ENCODE measurements at places on chromosomes 1 and 21.
A peak's percentile ranks its signal among the peaks of the same experiment; 100 is the strongest.

DNA sequence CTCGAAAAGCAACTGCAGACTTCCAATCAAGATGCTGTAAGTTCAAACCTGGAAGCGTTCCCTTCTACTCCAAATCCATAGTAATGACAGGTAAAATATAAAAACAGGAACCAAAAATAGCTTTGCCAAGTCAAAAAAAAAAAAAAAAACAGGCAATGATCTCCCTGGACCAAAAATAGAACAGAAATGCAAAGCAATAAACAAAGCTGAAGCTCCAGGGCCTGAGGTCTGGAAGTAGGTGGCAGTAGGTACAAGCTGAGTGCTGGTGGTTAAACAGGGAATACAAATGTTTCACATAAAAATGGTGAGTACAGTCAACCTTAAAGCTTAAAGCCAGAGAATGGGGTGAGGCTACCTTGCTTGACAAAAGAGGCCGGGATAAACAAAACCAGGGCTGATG is 610.8 kb downstream of the SMYD3 start:
- DNase-seq: no peak

- DNase-seq: no peak
Measured at GRCh38 chr1:30889511-30889910, 19.0 kb downstream of the SDC3 start.

DNA sequence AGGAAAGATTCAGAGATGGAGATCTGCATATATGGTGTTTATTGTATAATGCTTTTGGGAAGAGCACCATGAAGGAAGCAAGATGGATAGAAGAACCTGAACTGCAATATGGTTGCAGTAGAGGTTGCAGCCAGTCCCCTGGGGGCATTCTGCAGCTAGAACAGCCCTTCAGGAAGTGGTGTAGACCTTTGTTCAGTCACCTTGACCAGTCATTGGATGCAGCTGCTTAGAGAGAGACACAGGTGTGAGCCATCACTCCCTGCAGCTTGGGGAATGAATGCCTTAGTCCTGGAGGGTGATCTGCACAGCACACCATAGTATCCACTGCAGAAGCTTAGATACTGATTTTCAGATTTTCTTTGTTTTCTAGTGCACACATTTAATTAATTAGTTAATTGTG is 42.3 kb downstream of the NEK7 start:
- DNase-seq: peak; percentile 44

DNA sequence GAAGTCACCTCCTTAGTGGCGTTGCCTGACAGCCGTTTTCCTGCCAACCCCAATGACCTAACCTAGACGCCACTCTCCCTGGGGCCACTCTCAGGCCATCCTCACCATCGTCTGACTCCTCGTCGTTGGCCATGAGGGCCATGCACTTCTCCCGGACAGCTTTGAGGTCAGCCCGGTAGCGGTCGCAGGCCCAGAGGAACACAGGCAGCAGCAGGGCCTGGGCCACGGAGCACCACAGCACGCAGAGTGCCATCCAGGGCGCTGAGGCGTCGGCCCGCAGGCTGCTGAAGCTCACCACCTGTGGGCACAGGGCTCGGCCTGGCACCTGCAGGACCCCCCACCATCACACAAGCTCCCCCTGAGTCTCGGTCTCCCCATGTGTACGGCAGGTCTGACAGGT is 7.3 kb downstream of the HES3 start:
- DNase-seq: no peak

- DNase-seq: no peak
Measured at GRCh38 chr1:52281518-52281917, 84.5 kb downstream of the CC2D1B start.

DNA sequence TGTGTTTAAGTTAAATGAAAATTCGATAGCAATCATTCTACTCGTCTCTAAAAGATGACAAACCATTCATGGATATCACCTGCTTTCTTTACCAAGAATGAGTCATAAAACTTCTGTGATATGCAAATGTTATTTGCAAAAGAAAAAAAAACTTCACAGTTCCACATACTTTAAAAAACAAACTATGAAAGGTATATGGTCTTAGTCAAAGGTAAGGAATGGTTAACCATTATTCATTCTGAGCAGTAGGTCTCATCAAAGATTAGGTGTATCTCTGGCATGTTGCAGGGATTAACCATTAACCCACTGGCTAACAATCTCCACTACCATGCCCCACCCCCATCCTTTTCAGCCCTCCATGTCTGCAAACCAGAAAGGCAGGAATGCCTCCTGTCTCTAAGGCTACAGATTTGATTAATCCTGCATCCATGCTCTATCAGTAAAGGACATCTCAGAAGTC is 44.4 kb downstream of the PTPN14 start:
- no peak for DNase-seq

DNA sequence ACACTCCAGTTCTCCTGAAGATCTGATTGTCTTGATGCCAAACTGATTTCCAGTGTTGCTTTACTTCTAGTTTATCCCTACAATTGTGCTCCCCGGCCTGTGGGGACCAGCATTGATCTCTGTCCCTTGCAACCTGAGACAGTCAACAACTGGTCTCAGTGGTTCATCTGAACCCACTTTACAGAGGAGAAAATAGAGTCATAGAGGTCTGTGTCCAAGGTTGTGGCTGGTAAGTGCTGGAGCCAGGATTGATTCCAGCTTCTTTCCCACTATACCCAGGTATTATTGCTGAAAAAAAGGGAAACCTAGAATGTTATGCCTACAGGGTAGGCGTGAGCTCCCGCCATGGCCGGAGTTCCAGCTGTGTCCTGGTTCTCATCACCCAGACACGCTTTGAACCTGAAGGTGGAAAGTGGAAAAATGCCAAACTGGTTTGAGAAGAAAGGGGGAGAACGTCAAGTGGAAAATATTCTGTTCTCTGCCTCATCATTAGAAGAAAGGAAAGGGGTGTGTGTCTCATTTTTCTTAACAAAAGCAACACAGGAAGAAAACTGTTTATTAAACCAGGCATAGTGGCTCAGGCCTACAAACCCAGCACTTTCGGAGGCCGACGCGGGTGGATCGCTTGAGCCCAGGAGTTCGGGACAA is 60.7 kb upstream of the ITPKB start:
- DNase-seq: no peak

GRCh38 chr1:206925106-206925736 is 3.5 kb upstream of the FCMR start:
- peak; percentile 97 for DNase-seq

DNA sequence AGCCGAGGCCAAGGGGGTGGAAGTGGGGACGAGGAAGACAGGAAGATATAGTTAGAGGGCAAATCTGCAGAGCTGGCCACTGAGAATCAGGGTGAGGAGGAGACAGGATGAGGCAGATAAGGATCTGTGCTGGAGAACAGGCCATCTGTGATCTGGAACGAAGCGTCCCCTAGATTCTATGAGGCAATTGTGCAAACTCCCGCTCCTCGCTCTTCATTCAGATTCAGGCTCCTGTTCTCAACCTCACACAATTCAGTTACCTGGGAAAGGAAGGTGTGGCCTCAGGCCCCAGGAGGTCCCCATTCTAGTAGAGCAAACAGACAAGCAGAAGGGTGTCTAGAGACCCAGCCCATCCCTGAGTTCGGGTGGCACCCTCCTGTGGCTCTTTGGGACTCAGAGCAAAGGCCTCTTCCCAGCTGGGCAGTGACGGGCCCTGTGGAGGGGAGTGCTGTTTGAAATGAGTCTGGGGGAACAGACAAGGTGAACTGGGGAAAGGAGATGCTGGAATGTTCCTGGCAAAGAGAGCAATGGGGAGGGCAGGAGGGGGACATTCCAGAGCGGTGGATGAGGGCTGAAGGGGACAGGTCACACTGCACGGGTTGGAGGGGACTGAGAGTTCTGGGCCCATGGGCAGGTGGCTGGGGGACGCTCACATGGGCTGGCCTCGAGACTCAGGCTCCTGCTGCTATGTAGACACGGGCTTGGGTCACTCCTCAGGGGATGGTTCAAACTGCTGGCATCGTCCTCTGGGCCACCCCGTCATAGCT is 39.9 kb upstream of the AJAP1 start:
- no peak for DNase-seq

DNA sequence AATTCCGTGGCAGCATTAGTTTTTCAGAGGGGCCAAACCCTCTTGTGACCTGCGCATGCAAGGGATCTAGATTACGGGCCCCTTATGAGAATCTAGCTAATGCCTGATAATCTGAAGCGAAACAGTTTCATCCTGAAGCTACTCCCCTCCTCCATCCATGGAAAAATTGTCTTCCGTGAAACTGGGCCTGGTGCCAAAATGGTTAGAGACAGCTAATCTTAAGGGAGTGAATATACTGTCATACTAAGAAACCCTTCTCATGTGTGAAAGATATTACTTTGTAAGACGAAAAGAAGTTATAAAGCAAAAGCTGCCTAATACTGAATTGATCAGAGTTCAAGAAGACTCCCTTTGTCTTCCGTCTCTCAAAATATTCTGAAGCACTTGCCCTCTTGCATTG is 166.3 kb downstream of the DUSP10 start:
- DNase-seq: no peak

- DNase-seq: no peak
Measured at GRCh38 chr1:112423207-112423606, 27.2 kb downstream of the CTTNBP2NL start.

DNA sequence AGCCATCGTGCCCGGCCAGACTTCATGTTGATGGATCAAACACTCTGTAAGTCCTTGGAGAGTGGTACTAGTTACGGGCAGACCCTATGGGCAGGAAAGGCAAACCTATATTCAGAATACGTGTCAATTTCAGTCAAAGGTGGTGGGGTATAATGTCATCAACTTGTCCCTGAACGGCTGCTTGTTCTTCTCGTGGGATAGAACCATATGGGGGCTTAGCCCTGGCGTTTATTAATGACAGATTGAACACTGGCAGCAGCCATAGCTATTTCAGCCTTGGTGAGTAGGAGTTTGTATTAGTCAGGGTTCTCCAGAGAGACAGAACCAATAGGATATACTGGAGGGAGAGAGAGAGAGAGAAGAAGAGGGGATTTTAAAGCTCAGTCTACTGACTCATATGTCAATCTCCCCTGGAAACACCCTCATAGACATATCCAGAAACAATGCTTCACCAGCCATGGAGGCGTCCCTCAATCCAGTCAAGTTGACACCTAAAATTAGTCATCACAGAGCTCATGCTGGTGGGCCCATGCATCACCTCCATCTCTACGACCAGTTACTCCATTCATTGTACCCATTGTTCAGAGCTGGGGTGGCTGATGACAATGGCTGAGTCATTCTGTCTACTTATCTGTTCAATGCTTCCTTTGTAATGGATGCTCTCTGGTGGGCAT is 16.1 kb upstream of the AQP10 start:
- peak; percentile 74 for DNase-seq

GRCh38 chr1:31383967-31384366 is 11.1 kb upstream of the FABP3 start:
- no peak for DNase-seq

- peak; percentile 83 for DNase-seq
Measured at GRCh38 chr1:21022279-21023040, 154.2 kb downstream of the EIF4G3 start.

- peak; percentile 75 for DNase-seq
Measured at GRCh38 chr1:70685300-70686286, 274.5 kb downstream of the CTH start.

- DNase-seq: peak; percentile 90
Measured at GRCh38 chr1:101178688-101179491, 57.9 kb upstream of the S1PR1 start.

DNA sequence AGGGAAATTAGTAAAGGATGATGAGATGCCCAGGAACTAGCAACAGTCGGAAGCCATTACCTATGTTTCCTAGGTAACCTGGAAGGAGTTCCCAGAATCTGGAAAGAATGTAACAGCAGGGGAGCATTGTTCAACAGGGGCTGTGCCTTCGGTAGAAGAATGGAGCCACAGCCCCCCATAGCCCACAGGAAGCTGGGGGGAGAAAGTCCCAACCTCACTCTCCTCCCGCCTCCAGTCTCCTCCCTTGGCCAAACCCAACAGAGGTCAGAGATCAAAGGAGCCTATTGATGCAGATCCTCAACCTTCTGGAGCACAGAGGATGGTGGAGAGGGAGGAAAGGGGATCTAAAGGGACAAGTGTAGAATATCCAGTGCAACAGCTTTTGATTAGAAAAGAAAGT is 131.5 kb upstream of the SLC44A3 start:
- DNase-seq: no peak
